ENCODE measurements at places on chromosomes 3 and 15. TPM values are rescaled to one million over a fixed set of nuclear protein-coding genes. Genes with fewer than 3 reads are reported as not detected.

Gene GASK1A
- total RNA-seq: under 0.01 TPM

- DNase-seq: no peak
Observed at GRCh38 chr3:101926594-101927105, 77.3 kb downstream of the NFKBIZ start.

DNA sequence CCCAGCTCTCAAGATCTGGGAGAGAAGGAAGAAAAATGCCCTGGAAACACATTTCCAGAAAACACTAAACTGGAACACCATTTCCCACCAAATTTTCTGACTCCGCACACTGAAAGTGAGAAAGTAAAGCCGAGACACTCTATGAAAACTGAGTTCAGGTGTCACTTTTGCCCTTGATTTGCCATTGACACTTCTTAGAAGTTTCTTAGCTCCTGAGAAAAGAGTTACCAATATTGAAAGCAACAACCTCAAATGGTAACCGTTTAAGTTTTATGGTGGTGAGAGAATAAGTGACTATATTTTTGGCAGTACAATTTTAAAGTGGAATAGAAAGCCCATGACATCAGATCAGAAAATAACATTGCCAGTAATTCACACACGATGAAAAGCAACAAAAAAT is 39.0 kb downstream of the CD86 start:
- DNase-seq: no peak

GRCh38 chr3:80734483-80734882 is 966.7 kb upstream of the ROBO1 start:
- DNase-seq: peak; percentile 48

GRCh38 chr15:78342021-78342420 is 1.9 kb downstream of the CRABP1 start:
- DNase-seq: no peak

GRCh38 chr15:67267440-67267839 is 12.9 kb downstream of the IQCH start:
- DNase-seq: no peak

Gene A4GNT
- total RNA-seq: not detected

- peak; percentile 15 for DNase-seq
Observed at GRCh38 chr15:40313531-40314398, 6.0 kb upstream of the PLCB2 start.

DNA sequence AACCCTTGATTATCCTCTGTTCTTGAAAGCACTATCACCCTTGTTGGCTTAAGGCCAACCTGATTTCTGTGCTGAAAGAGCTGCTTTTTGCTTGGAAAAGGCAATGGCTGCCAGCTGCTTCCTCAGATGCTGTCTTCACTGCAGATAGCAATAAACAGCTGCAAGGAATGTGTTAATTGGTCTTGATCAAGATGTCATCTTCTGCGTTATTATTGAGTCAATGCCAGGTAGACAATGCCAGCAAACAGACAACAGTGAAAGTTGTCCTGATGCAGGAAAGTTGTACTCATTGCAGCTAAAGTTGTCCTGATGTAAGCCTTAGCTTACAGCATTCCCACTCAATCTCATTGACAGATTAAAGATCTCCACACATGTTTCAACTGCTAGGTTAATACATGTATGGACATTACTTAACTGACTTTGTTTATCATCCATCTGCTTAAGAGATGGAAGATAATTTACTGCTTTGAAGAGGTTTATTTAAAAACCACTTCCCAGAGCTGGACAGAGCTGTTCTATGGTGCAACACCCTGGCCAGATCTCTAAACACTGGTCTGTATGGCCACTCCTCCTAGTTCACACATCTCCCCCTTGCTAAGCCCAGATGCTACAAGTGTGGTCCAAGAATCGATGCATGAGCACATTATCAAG is 251.0 kb upstream of the MCTP2 start:
- no peak for DNase-seq

Gene OIP5
- total RNA-seq: 13.2 TPM

GRCh38 chr3:24373198-24373959 is 121.3 kb downstream of the THRB start:
- DNase-seq: no peak

Gene MKRN2
- 35.9 TPM for total RNA-seq

- DNase-seq: no peak
Observed at GRCh38 chr15:100778831-100779288, 100.8 kb upstream of the ALDH1A3 start.

DNA sequence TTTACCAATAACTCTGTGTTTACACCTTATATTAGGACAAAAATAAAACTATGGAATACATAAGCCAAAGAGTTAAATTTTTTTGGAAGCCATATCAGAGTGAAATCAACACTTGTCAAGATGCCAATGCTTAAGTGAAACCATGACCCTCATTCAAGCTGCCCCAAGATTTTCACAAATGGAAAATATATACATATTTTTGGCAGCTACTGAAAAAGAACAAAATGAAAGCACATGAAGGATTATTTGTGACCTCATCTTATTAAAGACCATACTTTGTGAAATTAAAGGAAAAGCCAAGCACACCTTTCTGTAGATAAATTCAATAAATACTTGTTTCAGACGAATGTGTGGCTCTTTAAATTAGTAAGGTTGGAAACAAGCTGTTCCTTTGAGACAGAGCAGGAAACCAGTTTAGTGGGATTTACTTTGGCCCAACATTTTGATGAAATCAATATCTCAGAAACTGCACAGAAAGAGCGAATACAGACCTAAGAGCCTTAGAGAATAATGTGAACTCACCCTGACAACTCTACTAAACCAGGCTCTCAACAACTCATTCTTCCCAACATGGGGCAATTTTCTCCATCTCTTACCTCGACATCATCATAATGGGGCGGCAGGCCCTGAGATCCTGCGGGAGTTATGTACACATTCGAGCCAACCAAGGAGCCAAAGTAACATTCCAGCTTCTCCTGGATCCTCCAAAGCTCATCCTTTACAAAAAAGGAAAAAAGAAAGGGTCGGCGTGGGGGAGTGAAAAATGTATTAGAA is 11.1 kb downstream of the RIOX2 start:
- DNase-seq: no peak

DNA sequence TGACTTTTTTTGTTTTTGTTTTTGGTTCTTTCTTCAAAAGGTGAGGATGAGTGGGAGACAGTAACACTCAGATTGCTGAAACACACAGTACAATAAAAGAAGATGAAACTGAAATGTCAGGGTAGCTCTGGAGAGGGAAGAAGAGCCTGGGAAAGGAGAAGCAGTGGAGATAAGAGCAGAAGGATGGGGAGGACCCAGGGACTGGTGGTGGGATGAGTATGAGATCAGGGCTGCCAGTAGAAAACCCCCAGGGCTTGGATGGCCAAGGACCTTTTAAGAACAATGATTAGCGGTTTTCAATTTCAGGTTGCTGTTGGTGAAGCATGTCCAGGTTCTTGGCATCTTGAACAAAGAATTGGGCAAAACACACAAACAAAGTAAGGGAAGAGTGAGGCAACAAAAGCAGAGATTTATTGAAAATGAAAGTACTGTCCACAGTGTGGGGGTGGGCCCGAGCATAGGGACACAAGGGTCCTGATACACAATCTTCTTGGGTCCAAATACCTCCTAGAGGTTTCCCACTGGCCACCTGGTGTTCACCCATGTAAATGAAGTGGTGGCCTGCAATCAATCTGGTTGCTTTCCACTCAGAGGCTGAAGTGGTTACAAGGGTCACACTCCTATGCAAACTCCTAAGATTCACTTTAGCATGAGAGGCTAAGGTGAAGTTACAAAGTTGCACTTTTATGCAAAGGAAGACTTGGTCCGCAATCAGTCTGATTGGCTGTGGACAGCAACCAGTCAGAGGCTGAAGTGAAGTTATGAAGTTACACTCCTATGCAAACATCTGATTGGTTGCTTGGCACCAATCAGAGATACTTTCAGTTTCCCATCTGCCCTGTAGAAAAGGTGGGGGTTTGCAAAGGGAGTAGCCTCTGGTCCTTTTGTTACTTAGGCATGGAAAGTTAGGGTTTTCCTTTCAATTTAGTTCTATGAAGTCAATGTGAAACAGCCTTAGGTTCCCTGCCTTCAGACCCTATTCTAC is 26.1 kb upstream of the MFSD1 start:
- no peak for DNase-seq

DNA sequence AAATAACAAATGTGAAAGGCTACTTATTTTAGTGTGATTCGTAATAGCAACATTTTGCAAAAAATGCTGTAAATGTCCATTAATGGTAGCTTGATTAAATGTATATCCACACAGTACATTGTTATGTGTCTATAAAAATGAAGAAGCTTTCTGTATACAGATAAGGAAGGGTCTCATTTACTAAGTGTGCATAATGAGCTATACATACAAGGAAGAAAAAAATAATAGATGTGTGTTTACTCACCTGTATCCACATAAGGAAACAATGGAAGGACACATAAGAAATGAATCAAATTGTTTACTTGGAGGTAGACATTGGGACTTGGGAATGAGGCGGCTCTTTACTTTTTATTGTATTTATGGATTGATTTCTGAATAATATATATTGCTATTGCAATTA is 34.9 kb downstream of the MED12L start:
- DNase-seq: no peak

Gene ATP2B2
- not detected for total RNA-seq

- DNase-seq: no peak
Observed at GRCh38 chr3:195859846-195860411, 48.2 kb upstream of the MUC4 start.

DNA sequence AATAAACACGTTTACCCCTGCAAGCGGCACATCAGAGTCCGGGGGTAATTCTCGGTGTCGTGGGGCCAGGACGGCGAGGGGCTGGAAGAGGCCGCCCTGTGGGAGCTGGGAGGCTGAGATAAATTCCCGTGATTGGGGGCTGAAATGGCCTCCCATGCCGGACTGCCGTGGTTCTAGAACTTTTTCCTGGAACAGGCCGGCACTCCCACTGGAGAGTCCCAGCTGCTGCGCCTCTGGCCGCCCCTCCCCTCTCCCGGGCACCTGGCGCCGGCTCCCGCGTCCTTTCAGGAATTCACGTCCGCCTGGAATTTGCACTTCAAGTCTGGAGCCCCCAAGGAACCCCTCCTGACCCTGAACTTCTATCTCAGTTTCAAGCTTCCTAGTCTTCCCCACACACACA is 10.8 kb upstream of the LRRC2 start:
- DNase-seq: no peak

GRCh38 chr3:105786990-105787389 is 81.8 kb downstream of the CBLB start:
- DNase-seq: no peak

DNA sequence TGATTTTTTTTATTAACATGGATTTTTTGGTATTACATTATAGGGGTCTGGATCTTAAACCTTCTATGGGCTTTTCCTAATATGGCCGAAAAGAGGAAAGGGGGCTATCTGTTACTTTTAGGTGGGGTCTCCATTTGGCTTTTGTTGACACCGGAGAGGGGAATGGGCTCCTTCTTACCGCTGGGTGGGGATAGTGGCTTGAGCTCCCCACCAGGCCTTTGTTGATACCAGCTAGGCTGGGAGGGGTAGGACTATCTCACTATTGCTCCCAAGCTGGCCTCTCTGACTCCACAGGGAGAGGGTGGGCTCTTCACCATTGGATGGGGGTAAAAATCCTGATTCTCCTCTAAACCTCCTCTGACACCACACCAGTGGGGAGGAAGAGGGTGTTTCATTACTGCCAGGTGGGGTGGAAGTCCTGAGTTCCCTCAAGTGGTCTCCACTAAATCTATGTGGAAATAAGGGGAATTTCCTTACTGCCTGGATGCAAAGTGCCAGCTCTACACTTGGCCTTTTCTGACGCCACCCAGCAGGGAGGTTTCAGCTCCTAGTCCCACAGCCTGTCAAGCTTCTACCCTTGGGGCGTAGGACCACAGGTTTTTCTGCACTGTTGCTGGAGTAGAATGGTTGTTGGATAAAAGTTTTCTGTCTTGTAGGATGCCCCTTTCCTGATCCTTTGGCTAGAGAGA is 572.3 kb downstream of the MAGI1 start:
- DNase-seq: no peak

Gene GOLGA6L4
- total RNA-seq: 0.60 TPM

- DNase-seq: no peak
Observed at GRCh38 chr3:195738274-195739044, 17.7 kb downstream of the MUC20 start.

DNA sequence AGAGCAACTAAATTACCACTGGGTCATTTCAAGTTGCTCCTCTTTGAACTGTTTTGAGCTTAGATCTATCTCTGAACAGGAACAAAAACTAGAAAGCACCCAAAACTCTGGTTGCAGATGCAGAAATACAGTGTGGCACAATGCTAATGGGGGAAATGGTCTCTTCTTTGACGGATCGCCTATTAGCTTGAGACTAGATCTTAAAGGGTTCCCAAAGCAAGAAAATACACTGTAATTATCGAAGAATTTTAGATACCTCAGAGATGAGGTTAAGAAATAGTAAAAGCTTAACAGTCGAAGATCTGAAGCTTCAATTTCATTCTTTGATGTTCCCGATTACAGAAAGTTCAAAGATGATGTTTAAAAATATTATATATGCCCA is 818 bp downstream of the PPP1R2 start:
- no peak for DNase-seq

Gene GOLGA6D
- not detected for total RNA-seq

Gene GOLGA8G
- total RNA-seq: not detected

Gene CYP1A1
- total RNA-seq: 1.2 TPM

GRCh38 chr3:17974206-17974841 is 231.9 kb upstream of the TBC1D5 start:
- no peak for DNase-seq

DNA sequence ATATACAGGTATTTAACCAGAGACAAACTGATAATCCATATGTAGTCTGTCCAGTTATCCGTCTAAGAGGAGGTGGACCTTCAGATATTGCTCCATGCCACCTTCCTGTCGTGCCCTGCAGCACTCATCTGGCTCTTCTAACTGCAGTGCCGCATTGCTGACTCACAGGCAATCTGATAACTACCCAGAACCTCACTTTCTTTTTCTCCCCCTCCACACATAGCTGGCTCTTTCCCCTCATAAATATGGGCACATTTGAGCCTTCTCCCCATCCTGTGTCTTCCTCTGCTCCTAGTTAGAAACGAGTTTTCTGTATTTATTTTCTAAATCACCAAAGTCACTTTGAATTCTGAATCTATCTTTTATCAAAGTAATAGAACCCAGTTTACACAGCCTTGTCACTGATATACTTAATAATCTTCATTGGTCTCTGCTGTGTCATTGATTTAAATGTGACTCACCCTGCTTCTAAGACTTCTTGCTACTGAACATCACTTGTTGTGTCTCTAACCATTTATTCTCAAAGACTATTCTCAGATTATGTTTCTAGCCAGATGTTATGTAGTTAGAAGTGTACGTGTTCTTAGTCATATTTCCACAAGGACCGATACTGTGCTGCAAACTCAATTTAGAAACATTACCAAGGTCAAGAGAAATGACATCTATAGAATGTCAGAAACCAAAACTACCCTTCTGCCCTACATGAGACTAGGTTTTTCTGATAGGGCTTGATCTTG is 17.4 kb upstream of the KCNMB2 start:
- DNase-seq: no peak
